Esophagus mucosa (tissue), 1 donor: ENCODE measurements at places on chromosomes 5 and 9. TPM values are rescaled to one million over a fixed set of nuclear protein-coding genes. Genes with fewer than 3 reads are reported as not detected.

- no peak for ATAC-seq
Measured at GRCh38 chr9:126084008-126084407, 242.6 kb upstream of the MVB12B start.

DNA sequence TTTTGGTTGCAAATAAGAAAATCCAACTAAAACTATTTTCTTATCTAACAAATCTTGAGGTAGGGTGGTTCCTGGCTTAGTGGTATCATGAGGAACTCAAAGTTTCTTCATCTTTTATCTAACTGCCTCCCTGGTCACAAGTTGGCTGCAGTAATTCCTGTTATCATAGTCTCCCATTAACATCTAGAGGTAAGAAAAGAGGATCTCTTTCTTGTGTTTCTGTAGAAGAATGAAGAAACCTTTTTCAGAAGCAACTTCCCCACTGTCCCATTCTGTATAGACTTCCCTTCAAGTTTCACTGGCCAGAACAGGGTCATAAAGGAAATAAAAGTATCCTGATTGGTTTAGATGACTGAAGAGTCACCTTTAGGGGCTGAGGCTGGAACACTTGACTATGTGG, 81.8 kb upstream of the ELL2 start:
- no peak for ATAC-seq

- ATAC-seq, result no peak
Measured at GRCh38 chr5:107604990-107605389, 65.7 kb downstream of the EFNA5 start.

DNA sequence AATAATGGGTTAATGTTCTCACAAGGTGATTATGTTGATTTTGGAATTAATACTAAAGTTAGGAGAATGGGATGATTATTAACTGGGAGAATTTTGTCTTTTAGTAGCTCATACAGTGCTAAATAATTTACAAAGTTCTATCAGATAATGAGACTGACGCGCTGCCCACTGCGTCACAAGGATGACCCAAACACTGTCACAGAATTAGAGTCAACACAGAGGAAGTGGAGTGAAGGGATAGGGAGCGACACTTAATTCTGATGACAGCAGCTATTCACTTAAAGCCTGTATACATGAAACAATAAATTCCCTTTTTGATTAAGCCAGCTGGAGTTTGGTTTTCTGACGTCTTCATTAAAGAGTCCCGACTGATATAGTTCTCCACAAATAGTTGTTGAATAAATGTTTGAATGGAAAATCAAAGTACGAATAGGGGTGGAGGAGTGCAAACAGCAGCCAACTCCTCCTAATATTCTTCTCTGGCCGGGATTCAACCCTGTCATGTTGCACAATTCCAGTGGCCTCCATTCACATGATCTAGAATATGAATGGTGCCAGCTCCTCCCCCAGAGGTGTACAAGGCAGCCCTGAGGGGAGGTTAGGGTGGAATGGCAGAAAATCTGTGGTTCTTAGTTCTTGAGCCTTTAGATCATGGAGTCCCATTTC, 140.3 kb downstream of the PCSK1 start:
- peak; percentile 39 for ATAC-seq

GRCh38 chr9:129241725-129242124, 63.7 kb upstream of the IER5L start:
- ATAC-seq, result no peak

DNA sequence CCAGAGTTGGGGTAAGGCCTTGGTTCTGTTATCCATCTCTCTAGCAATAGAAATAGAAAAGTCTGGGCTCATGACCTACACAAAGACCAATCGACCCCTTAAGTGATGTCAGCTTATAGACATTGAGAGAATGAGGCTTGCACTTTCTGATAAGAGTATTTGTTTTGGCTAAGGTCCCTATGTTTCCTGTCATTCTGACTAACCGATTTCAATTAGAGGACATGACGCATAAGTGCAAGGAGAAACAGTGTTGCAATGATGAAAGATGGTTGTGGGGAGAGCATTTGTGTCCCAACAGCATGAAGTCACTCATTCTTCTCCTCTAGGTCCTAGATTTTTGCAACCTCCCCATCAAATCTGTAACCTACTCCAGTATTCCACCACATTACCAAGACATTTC, 255.1 kb downstream of the MAT2B start:
- ATAC-seq, result no peak

DNA sequence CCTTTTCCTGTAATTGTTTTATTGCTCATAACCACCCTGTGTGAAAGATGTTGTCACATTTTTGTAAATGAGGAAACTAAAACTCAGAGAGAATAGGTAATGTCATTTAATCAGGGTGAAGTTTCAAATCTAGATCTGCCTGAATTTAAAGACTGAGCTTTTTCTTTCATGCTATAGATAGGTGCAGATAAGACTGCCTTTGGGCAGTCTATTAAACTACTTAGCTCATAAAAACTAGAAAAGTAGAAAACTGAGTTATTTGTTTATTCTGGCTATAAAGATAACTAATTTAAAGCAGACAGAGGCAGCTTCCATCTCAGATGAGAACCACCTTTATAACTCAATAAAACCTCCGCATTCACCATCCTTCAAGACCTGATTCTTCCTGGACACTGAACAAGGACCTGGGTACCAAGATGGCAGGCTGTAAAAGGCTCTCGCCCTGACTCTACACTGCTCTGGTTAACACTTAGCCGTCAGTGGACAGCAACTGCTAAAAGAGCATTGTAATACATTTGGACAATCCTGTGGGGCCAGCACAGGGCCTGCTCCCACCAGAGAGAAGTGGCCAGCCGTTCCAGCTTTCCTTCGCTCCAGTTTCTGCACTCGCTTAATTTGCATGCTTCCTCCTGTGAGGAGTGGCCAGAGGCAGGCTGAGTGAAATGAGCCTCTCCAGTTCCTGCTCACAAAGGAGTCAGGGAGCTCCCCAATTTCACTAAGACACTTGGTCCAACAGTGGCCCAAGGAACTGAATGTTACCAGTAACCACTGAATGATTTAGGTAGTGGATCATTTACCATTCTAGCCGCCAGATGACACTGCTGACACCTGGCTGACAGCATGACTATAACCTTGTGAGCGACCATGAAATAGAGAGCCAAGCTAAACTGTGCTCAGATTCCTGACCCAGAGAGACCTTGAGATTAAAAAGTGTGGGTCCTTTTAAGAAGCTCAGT, 566.4 kb downstream of the EFNA5 start:
- no peak for ATAC-seq

GRCh38 chr5:54415896-54416601, 39.5 kb upstream of the HSPB3 start:
- peak; percentile 89 for ATAC-seq

- no peak for ATAC-seq
Measured at GRCh38 chr9:13555989-13556500, 276.6 kb upstream of the MPDZ start.

GRCh38 chr9:12441506-12441905, 251.7 kb upstream of the TYRP1 start:
- no peak for ATAC-seq

DNA sequence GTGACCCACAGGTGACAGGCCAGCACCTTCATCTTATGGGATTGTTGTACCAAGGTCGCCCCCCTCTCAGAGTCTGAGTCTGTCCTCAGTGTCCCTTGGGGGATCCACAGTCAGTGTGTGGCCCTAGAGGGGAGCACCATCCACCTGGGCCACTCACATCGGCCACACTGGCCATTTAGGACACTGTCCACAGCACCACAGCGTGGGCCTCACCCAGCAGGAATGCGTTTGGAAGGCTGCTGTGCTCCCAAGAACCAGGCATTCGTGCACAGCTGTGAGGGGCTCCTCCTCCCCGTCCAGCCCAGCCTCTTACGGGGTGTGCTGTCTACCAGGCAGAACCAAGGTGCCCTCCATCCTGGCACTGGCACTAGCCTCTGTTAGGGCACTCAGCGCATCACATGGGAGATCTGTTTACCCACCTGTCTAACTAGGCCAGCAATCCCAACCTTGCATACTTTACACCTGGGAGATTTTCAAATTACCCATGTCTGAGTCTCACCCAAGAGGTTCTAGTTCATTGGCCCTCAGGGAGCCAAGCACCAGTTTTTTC, 24.5 kb upstream of the UBE2QL1 start:
- peak; percentile 15 for ATAC-seq

CARD9 gene
- 0.80 TPM for total RNA-seq

GGTA1 gene
- total RNA-seq, result 7.1 TPM

SPINK4 gene
- total RNA-seq, result not detected

SYNPO gene
- 7.8 TPM for total RNA-seq
